ENCODE measurements at places on chromosomes 16 and 17.

DNA sequence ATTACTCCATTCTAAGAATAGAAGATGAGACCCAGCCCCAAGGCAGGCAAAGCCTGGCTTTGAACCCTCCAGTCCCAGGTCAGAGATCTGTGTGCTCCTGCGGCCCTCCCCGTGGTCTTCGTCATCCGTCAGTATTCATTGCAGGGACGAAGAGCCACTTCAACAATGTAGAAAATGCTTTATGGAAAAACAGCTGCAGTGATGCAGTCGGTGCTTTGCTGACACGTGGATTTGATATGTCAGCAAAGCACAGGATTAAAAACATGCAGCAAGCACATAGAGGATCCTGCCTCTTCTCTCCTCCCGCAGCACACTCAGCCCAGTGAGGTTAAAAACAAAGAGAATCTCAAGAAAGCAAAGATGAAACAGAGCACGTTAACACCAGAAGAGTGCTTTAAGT lies 117.1 kb upstream of the AXIN2 start:
- DNase-seq = no peak

DNA sequence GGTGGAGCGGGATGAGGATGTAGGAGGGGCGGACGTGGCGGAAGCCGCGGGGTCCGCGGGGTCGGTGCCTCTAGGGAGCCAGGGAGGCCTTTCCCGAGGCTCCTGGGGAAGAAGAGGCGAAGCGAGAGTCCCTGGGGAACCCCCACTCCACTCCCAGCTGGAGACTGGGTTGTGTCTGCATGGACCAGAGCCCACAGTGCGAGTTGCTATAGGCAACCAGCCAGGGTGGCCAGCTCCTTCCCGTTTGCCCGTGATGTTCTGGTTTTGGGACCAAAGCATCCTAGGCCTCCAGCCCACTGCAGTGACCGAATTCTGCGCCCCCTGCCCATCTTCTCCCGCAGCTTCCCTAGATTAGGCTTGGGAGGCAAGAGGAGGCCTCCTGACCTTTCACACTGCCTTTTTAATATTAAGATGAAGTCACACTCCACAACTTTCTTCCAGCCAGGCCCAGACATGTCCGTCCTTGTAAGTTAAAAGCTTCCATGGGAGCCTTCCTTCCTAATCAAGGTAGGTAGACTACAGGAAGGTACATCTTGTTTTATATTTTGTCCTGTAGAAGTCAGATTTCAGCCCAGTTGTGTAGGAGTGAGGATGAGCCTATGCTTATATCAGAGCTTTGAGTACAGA lies 469 bp downstream of the AMZ2 start:
- DNase-seq = peak; percentile 17

DNA sequence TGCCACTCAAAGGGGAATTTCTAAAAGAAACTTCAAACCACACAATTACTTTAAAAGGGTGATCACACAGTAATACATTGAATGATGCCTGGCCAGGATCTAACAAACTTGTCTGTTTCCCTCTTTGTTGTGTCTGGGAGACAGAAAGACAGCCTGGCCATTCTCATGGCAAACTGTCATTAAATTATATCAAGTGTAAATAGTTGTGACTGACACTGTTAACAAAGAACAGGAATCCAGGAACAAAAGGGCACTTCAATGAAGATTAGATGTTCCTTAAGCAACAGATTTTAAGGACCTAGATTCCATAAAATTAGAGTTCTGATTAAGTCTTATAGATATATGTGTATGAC lies 383.6 kb downstream of the KCNJ2 start:
- DNase-seq = no peak

GRCh38 chr16:8953064-8953463 lies 10.6 kb downstream of the USP7 start:
- no peak for DNase-seq

DNA sequence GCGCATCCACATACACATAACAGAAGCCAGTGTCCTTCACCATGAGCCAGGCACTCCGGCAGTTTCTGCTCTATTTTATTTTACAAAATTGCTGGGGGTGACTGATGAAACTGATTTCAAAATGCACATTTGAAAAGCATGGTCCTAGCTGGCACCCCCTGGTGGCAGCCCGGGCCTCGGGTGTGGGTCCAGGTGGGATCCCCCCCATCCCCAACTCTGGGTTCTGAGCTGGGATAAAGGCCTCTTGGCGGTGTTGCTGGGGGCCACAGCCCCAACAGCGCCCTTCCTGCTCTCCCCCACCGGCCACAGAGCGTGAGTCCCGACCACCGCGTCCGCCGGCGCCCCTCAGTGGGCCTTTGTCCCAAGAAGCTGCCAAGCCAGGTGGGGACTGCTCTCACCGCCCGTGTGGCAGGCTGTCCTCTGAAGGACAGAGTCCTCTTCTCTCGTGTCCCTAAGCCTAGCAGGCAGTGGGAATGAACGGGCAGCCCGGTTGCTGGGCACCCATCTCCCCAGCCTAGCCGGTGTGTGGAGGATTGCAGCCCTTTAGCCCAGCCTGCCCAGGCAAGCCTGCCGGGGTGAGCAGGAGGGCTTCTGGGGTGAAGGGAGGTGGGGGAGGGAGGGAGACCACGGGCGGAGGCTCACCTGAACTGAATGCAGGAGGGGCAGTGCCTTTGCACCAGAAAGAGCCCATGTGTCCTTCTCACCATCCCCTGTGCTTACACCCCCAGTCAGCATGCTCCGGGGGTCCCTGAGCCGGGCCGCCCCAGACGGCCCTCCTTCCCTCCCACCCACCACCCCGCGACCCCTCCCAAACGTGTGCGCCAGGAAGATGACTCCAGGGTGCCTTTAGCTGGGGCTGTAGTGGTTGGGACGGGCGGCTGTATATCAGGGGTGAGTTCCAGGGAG lies 898 bp downstream of the SNAI3 start:
- DNase-seq = no peak

DNA sequence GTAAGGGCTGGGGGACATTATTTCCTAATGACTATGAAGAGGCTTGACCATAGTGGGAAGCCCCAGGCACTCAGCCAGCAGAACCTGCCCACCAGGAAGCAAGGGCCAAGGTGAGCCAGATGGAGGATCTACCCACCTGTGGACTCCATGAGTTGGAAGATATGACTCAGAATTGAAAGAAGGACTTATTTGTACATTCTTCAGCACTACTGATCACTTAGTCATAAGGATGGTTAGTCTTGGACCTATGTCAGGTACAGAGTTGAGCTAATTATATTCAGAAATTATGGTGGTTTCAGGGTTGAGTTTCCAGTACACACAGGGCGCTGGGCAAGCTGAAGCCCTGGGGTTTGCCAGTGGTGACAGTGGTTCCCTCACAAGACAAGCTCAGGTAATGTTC lies 24.0 kb upstream of the GRIN2A start:
- DNase-seq = no peak

- no peak for DNase-seq
These were observed 559.1 kb upstream of the SALL1 start for GRCh38 chr16:51710186-51710585.

DNA sequence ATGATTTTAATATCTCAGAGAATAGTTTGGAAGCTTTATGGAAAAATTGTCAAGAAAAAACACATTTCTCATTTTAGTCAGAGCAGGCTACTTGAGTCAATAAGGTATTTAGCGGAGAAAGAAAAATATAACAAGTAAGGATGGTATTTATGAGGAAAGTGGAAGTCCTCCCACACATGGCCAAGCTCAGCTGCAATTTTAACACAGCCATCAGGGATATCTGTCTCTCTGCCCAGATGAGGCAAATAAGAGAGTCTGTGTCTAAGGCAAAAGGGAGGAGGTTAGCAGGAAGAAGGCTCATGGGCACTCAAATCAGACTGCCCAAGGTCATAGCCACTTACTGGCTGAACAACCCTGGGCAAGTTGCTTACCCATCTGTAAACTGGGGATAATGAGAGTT lies 5.2 kb upstream of the CMTM2 start:
- no peak for DNase-seq

- no peak for DNase-seq
These were observed 48.3 kb upstream of the HAPSTR1 start for GRCh38 chr16:9042964-9043680.

DNA sequence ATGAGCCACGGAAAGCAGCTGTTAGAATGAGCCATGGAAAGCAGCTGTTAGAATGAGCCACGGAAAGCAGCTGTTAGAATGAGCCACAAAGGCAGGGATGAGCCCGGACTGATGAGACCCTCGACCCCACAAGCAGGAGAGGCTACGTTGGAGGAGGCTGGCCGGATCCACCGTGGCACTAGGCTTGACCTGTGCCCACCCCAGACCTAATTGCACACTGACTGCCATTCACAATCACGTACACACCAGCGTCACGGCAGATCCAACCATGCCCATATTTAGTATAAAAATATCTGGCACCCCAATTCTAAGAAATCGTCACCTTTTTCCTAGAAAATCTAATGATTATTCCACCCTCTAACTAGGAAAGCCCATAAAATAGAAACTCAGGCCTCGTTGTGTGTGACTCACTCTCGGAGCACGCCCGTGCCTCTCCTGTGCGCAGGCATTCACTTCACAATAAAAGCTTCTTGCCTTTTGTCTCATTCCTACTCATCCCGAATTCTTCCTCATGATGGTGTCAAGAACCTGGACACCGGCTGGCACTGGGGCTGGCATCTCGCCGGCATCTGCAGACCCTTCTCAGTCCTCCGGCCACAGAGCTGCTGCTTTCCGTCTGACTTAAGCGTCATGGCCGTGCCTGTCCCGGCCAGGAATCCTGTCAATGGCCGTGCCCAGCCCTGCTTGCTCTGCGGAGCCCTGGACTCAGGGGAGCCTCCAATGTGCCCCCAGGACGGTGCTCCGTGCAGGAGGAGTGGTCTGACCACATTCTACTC lies 5.5 kb upstream of the SECTM1 start:
- DNase-seq = no peak

- DNase-seq = no peak
These were observed 28.5 kb downstream of the ARHGAP17 start for GRCh38 chr16:24986512-24987303.

DNA sequence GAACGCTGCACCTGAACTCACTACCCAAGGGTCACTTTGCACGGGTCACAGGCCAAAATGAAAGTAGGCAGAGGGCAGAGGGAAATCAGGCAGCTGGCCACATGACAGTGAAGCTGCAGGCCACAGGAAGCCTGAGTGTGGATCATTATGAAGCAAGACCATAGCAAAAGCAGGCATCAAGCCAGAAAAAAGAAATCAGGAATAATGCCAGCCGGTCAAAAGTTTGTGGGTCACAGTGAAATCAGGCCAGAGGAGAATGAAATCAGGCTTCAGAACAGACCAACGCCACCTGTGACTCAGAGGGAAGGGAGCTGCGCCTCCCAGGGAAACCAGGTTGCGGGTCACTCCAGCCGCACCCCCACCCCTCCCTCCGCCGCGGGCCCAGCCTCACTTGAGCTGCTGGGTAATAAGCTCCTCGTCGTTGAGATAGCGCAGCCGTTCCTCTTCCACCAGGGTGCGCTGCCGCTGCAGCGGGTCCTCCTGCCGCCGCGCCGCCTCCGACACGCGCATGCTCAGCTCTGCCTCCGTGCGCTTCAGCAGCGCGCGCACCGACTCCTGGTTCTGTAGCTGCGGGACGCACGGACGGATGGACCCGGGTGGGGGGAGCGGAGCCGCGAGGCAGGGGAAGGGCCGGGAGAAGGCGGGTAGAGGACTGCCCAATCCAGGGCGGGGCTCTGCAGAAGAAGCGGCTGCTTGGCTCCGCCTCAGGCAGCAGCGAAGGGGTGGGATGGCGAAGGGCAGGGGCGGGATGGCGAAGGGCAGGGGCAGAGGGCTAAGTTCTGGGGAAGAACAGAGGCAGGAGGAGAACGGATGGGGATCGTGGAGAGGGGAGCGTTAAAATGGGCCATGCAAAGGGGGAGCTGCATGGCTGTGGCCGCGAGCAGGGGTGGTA lies 47.7 kb downstream of the SRCIN1 start:
- peak; percentile 91 for DNase-seq

DNA sequence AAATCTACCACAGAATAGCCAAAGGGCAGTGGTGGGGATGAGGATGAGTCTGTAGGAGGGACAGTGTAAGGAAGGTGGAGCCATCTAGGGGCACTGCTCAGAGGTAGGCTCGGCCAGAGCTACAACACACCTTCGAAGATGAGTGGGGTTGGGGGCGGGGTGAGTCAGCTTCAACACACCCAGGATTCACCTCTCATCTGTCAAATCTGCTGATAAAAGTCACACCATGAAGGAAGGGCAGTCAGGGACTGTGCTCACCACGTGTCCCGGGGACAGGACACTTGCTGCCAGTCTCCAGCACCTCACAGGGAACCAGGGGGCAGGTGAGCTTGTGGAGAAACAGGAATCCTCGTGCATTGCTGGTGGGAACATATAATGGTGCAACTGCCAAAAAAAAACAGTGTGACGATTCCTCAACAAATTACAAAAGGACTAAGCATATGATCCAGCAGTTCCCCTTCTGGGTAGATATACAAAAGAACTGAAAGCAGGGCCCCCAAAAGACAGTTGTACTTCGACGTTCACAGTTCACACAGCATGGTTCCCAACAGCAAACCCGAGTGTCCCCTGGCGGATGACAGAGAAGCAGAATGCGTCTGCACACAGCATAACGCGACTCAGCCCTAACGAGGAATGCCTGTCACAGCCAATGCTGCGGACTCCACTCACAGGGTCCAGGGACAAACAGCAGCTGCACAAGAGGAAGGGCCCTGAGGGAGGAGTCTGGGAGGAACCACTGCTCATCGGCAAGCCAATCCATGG lies 133.1 kb downstream of the ANKRD11 start:
- no peak for DNase-seq

DNA sequence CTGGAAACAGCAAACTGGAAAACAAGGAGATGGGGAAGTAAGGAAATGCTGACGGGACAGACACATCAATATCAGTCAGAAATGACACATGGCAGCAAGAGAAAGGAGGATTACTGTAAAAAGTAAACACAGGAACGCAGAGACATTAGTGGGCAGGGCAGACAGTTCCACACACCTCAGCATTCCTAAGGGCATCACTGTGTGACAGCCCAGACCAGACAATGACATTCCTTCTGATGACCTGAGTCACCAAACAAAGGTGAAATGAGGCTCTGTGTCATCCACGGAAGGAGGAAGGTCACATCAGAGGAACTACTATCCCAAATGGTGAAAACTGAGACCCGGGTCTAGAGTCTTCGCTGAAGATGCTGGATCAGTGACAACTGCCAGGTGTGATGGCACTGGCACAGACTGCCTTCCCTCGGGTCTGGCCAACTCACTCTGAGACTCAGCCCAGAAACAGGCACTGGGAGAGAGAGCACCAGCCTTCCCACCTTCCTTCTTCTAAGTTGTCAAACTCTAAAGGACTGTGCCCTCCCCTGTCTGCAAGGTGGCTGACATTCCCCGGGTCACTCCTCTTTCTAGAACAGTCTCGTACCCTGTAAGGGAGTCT lies 36.7 kb downstream of the TK2 start:
- DNase-seq = no peak

GRCh38 chr16:88963583-88963982 lies 13.4 kb downstream of the CBFA2T3 start:
- DNase-seq = no peak

- no peak for DNase-seq
These were observed 65.2 kb downstream of the ARSG start for GRCh38 chr17:68356520-68356919.

GRCh38 chr16:58464916-58465731 lies 34.8 kb upstream of the NDRG4 start:
- DNase-seq = no peak

GRCh38 chr17:48526608-48527546 lies 3.9 kb downstream of the HOXB1 start:
- no peak for DNase-seq

GRCh38 chr16:69033151-69033949 lies 72.1 kb upstream of the HAS3 start:
- DNase-seq = no peak
